Activated T-cell treated with anti-CD3 and anti-CD28 coated beads, Interleukin-2, amount 50 U/mL, for 48 hours (primary cell): ENCODE measurements at places on chromosomes 16 and 17.
A peak's percentile ranks its signal among the peaks of the same experiment; 100 is the strongest.

- no peak for DNase-seq
These were observed 6.0 kb upstream of the LPCAT2 start for GRCh38 chr16:55502801-55503366.

- no peak for DNase-seq
These were observed 19.5 kb downstream of the IRF8 start for GRCh38 chr16:85918436-85918835.

- no peak for DNase-seq
These were observed 3.5 kb downstream of the SEC14L1 start for GRCh38 chr17:77144227-77144626.

DNA sequence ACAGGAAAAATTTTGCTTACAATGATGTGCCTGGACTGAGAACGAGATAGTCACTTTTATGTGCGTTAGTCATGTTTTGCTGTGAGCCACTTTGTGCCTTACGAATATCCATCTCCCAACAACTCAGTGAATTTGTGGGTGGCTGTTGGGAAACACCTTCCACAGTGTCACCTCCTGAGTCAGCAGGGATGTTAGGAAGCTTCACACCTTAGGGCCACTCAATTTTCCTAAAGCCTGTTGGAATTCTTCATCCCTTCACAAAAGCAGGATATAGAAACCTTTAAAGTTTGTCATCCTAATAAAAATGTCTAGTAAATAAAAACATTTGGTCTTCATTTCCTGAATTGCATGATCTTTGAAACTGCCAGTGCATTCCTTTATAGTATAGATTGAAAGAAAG lies 4.3 kb upstream of the KRTAP3-1 start:
- DNase-seq: no peak

DNA sequence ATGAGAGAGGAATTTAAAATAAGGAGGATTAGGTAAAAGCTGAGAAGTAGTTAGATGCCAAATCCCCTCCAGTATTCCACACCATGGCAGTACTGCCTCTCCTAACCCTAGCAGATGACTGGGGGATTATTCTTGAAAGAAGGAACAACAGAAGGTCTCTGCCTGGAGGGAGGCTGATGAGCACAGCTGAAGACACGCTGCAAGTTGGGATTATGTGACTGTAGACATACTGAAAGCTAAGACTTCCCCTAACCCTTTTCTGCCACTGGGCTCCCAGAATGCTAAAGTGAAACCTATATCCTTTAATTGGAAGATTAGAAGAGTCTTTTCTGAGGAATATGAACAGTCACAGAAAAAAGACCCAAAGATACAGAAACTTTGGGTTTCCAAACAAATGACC lies 27.7 kb upstream of the SLC46A1 start:
- no peak for DNase-seq

DNA sequence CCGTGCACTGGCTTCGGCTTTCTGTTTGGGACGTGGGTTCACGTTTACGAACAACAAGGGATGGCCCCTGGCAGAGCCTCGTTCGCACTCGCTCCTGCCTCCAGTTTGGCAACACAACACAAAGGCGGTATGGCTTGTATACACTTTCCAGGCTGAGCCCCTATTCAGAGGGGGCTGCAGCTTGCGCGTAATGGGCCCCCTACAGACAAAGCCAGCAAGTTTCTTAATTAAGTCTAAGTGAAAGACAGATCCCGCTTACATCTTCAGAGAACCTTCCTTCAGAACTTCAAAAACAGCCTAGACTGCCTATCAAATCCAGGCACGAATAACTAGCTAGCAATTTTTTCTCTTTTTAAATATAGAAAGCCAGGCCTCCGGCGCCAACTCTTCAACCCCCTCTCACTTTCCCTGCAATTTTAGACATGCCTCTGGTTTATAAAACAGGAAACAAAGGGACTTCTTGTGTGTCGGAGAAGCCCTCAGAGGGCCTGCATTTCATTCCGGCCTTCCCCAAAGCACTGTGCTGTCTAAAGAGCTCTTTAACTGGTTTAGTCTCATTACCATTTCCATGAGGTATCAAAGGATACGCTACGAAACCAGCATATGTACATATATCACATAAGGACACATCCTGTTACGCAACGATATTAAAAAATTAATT lies 244.9 kb downstream of the STX8 start:
- no peak for DNase-seq

DNA sequence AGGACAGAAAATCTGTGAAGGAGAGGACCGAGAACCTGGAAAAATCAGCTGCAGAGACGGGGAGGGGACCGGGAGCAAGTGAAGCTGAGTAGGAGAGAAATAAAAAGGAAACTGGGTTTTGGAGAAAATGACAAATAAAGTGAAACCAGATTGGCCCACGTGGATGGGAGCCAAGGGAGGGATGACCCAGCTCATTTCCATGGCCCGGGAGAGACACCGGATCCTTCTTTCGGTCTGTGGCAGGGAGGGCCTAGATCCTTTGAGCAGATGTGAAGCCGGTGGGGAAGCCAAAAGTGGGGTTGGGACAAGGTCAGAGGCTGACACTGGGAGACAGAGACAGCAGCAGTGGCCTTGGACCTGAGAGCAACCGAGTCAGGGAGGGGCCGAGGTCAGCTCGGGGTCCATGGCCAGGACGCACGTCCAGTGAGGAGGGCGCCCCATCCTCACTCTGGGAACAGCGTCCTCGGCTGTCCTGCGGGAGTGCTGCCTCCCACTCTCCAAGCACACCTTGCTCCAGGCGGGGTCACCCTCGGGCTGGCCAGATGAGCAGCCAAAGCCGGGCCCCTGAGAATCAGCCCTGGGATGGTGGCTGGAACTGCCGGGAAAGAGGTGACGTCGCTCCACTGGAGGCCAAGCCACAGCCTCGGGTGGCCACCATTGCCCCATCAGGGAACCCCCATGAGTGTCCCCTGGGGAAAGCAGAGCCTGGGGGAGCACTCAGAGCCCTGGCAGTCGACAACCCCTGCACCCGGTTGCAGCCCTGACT lies 50.8 kb upstream of the CDR2 start:
- no peak for DNase-seq

DNA sequence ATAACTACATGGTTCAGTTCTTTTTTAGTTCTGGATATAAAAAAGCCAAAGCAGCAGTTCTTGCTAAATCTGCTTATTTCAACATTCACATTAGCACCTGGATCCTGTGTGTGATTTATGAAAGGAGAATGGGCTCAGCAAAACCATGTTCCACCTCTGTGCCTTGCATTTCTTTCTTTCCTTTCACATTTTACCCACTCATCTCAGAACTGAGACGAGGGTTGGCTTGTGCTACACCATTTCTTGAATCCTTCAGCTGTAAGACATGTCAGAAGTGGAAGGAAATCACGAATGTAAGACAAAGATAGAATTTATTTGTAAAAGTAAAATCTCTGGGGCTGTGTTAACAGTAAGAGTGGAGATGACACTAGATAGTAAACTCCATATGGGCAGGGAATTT lies 1.2 kb upstream of the UTP6 start:
- DNase-seq: no peak

DNA sequence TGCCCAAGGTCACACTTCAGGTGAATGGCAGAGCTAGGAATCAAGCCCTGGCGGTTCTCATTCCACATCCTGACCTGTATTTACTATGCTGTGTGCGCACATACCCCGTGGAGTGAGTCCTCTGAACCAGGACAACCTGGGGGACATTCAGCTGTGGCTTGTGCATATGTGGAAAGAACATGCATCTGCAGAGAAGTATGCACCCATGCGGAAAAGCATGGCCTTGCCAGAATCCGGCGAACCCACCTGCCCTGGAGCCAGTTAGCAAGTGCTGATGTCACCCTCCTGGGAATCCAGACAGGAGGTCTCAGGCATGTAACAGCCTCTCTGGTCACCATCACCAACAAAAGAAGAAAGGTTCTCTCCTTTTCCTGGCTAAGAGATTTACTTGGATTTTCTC lies 1.9 kb downstream of the RASL10B start:
- no peak for DNase-seq

DNA sequence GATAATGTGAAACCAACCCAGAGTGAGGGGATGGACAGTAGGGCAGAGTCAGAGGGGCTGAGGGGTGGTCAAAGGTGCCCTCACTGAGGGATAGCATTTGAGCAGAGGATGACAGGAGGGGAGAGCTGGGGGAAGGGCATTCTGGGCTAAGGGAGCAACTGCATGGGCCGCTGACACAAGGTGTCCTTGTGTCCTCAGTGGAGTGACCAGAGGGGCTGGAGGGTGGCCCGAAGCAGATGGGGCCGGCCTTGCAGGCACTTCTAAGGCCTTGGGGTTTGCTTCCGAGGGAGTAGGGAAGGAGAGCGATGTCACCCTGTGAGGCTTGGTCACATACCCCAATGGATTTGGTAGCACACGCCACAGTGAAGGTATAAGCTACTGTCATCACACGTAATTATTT lies 10.0 kb downstream of the NUBP1 start:
- no peak for DNase-seq

GRCh38 chr16:48617711-48618148 lies 7.8 kb upstream of the N4BP1 start:
- no peak for DNase-seq

- DNase-seq: no peak
These were observed 3.0 kb downstream of the HIRIP3 start for GRCh38 chr16:29992344-29992967.

- no peak for DNase-seq
These were observed 32.7 kb downstream of the ARHGAP23 start for GRCh38 chr17:38460716-38461630.

DNA sequence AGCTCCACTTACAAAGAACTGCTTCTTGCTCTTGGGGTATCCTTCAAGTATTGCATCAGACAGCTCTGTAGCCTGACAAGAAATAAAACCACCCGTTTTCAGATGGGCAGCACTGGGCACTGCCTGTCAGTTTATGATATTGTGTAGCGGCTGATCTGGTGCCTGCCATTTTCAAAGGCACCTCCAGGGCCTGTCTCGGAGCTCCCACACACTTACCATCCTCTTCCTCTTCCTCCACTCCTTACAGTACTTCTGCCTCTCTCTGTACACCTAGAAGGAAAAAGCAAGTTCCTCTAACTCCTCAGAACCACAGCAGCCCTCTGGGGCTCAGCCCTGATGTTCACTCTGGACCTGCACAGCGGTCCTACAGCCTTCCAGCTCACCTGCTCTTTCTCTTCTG lies 4.4 kb downstream of the PSMC3IP start:
- no peak for DNase-seq

- DNase-seq: no peak
These were observed 11.0 kb upstream of the GPR139 start for GRCh38 chr16:20084624-20085226.

- DNase-seq: no peak
These were observed 18.2 kb upstream of the CMTM4 start for GRCh38 chr16:66714654-66715307.

DNA sequence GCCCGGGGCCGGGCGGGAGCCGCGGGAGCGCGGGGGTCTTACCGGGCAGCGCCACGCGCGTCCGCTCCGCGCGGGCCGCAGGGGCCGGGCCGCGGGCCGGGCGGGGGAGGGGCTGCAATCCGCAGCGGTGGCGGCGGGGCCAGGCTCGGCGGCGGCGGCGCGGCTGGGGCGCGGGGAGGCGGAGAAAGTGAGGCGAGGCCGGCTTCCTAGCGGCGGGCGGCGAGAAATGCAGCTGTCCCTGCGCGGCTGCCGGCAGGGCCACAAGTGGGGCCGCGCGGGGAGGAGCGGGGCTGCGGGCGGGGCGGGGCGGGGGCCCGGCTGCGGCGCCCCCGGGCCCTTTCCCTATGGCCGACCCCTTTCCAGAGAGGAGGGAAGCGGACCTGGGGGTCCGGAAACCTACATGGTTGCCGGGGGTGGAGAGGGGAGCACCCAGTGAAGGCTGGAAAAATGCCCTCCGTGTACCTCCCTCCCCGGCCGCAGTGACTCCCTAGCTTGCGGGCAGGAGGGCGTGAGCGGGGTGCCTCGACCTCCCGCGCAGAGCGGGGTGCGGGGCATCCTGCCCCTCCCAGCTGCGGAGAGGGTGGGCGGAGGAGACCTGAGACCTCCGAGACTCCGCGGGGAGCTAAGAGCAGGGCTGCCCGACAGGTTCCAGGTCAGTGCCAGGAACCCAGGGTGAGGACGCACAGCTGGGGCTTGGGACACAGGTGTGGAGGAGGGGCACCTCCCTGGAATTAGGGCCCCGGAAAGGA lies at the start of gene CUEDC1:
TSS of gene CUEDC1 (minus strand) at position 230 of the 749 bp plus-strand sequence. CDS start 69,848 bp downstream, outside the sequence.
- peak; percentile 73 for DNase-seq

- DNase-seq: no peak
These were observed 7.8 kb downstream of the DLX4 start for GRCh38 chr17:49976828-49977202.

DNA sequence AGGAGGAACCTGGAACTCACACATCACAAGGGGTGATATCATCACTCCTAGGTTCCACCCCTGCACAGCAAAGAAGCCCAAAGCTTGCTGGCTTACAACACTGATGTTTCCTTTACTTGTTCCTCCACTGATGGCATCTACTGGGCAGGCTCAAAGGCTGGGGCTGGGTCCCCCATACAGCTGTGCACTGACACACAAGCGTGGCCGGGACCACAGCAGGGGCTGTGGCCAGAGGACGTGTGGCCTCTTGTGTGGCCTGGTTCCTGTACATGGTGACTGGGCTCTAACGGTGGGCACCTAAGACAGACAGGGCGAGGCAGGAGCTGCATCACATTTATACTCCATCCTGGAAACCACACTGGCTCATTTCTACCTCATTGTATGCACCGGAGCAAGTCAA lies 264.4 kb upstream of the FOXF1 start:
- DNase-seq: no peak

- DNase-seq: no peak
These were observed 60.7 kb upstream of the TNRC6C start for GRCh38 chr17:77897741-77898301.

- no peak for DNase-seq
These were observed 194.5 kb upstream of the CDH13 start for GRCh38 chr16:82432261-82432660.

- DNase-seq: no peak
These were observed 6.0 kb upstream of the GRIN2C start for GRCh38 chr17:74865504-74866197.

GRCh38 chr16:56349711-56350161 lies 75.6 kb downstream of the AMFR start:
- no peak for DNase-seq

DNA sequence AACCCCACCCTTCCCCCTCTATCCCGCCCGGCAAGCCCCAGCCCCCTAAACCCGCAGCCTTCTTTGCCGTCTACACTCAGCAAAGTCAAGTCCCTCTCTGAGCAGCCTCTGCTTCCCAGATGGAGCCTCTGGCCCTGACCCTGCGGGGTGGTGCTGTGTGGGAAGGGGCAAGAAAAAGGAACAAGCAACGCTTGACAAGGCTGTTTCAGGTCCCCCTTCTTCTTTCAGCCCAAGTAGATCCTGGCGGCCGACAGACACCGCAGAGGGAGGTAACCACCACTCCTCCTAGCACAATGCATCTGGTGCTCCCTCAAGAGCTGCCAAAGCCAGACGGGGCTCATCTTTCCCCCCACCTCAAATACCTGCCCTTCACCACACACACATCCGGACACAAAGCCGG lies 178.3 kb downstream of the ENGASE start:
- DNase-seq: no peak

DNA sequence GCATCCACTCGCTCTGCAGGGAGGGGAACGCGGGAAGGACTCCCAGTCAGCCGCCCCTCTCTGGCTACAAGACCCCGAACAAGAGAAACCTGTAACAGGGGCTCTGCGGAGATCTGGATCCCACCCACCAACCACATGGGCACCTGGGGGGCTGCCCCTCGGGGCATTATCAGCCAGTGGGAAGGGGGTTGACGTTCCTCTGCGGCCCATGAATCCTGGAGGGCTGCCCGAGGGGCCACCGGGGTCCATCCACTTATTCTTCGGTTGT lies 1.8 kb upstream of the PCGF2 start:
- no peak for DNase-seq
